Activated effector memory CD4-positive, alpha-beta T cell treated with Interleukin-2 at 50 U/mL for 16 hours (primary cell): ENCODE measurements at places on chromosomes 7 and 10.

DNA sequence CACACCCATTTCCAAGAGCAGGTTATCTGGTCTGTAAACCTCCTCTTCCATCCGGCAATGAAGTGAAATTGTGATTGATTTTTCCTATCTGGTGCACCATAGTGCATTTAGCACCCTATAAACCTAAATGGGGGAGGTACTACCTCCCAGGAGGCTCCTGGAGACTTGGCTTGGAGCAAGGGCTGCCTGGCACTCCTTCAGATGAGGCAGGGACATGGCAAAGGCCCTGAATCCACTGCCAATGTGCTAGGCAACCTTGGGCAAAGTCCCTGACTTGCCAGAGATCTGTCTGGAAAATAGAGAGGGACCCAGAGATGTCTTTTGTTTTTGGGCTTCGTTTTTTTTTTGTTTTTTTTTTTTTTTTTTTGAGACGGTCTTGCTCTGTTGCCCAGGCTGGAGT lies 6.7 kb upstream of the GRID1 start:
- no peak for DNase-seq

GRCh38 chr7:82740246-82740848 lies 296.8 kb upstream of the CACNA2D1 start:
- no peak for DNase-seq

- no peak for DNase-seq
These were observed 58.5 kb upstream of the PIK3CG start for GRCh38 chr7:106806556-106806955.

DNA sequence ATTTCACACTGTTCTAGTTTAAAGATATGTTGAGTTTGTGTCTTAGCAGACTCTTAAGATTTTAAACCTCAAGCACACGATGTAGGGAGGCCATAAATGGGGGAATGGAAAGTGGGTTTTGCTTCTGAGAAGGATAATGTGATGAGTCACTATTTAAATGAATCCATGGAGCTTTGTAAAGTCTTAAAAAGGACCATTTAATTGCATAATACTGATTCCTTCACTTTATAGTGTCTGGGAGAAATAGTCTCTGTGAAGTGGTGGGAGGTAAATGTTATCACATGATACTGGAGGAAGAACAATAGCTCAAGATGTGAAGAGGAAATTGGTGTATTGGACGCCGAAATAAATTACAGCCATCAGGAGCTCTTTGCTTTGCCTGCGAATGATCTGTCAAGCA lies 84.0 kb upstream of the MYO3A start:
- no peak for DNase-seq

- no peak for DNase-seq
These were observed 14.1 kb upstream of the TMEM273 start for GRCh38 chr10:49202266-49202665.

- DNase-seq: no peak
These were observed 121.9 kb downstream of the PAXIP1 start for GRCh38 chr7:154881026-154881425.

DNA sequence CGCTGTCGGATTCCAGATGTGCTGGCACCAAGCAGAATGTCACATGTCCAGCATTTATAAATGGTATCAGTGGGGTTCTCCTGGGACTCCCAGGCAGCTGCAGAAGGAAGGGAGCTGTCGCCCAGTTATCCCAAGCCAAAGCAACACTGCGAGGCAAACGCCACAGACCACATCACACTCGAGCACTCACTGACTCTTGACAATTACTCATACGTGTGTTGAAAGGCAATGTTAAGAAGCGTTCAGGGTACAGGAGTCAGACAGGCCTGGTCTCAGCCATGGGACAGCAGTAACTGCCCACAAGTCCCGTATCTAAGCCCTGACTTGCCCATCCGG lies 113.4 kb downstream of the DIP2C start:
- no peak for DNase-seq

DNA sequence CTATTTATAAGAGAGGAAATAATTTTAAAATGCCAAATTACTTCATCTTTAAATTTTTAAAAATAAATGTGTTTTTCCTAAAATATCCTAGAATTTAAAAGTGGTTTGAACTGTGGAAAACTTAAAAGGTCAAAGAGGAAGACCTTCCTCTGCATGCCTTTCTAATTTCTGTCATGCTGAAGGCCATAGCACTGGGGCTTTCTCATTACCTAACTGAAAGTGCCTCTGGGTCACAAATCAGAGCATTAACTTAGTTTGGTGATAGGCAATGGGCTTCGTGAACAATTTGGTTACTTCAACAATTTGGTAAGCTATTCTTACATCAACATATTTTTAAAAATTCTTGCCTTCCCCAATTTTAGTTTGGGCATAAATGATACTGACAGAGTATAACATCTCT lies 100.2 kb upstream of the SAMD8 start:
- no peak for DNase-seq

- no peak for DNase-seq
These were observed 1055.5 kb upstream of the GHITM start for GRCh38 chr10:83083831-83084230.

DNA sequence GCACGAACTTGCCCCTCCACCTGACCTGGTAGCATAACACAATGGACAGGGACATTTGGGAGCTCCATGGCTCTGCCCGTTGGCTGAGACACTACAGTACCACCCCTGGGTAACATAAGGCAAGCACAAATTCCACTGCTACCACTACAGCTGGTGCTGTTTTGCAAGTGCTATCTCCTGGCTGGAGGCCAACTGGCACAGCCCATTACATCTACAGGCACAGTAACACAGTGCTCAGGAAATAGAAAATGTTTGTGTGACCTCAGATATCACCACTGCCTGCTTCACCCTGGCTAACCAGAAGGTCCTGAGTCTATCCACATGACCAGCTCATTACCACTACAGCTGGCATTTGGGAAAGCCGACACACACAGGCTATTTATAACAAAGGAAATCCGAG lies 631.1 kb upstream of the MBL2 start:
- DNase-seq: no peak

DNA sequence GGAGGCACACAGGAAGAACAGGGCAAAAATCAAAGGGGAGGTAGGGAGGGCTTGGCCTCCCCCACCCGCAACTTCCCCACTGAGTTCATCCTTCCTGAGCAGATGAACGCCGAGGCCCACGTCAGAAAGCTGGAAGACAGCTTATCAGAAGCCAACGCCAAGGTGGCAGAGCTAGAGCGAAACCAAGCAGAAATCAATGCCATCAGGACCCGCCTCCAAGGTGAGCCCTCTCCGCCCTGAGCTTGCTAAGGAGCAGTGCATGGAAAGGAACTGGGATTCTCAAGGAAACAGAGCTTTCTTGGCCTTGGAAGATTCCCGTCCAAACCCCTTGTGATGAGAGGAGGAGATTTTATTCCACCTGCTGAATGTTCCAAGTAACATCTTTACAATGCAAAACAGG lies 16.5 kb downstream of the MYH16 start:
- DNase-seq: no peak

DNA sequence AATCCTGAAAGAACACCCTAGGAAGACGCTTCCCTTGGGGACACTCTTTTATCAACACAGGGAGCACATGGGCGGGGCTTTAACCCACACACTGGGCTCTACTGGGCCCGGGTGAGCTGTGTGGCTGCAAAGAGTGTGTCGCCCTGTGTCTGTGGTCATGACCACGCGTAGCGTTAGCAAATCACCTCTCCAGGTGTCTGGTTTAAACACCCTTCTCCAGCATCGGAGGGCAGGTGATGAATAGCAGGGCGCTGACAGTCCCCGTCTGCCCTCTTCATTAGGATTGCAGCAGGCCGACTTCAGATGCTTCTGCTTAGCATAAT lies 127.7 kb downstream of the ADARB2 start:
- DNase-seq: no peak

DNA sequence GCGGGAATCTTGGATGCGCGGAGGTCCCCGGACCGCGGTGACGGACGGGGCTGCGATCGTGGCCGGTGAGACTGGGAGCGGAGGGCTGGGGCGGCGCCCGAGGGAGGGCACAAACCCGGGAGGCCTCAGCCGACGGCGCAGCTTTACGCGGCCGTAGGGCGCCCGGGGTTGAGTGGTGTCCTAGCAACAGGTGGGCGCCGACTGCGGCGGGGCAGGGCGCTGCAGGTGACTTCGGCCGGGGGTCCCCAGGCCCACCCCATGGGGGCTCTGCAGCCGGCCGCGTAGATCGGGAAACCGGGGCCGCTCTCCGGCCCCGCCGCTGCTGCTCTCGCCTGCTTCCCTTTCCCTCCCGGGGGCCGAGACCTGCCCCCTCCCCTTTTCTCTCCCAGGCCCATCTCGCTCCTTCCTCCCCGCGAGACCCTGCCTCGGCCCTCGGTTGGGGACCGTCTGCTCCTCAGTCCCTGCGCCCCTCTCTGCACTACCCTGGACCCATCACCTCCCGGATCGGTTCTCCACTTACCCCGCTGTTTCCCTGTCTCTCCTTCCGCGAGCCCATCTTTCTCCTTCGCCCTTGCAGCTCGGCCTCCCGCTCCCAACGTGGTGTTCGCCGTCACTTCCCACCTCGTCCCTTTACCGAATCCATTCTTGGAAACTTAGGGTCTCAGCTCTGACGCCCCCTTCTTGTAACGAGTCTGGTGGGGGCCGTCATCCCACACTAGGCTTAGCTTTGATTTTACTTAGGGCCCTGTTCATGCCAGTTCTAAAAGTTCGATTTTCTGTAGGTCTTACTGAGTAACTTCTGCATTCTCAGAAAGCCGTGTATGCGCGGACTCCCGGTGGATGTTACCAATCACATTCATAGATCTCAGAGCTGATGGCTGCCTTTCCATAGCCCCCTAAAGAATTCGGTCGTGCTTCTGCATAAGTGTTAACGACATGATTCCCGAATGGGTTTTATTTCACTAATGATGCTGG lies 18.5 kb upstream of the ACBD5 start:
- DNase-seq: no peak

DNA sequence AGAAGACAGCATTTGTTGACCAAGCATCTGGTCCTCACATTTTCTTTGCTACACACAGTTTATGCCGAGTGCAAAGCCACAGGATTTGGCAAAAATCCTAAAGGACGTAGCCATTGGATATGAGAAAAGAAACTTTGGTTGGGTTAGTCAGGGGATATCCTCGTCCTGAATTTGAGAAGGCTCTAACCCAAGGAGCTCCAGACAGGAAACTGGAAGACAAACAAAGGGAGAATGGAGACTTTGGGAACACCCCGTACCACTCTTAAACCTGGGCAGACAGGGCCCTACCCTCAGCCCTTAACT lies 146.6 kb upstream of the FRMD4A start:
- no peak for DNase-seq

GRCh38 chr7:46003896-46004875 lies 83.1 kb upstream of the IGFBP3 start:
- no peak for DNase-seq

DNA sequence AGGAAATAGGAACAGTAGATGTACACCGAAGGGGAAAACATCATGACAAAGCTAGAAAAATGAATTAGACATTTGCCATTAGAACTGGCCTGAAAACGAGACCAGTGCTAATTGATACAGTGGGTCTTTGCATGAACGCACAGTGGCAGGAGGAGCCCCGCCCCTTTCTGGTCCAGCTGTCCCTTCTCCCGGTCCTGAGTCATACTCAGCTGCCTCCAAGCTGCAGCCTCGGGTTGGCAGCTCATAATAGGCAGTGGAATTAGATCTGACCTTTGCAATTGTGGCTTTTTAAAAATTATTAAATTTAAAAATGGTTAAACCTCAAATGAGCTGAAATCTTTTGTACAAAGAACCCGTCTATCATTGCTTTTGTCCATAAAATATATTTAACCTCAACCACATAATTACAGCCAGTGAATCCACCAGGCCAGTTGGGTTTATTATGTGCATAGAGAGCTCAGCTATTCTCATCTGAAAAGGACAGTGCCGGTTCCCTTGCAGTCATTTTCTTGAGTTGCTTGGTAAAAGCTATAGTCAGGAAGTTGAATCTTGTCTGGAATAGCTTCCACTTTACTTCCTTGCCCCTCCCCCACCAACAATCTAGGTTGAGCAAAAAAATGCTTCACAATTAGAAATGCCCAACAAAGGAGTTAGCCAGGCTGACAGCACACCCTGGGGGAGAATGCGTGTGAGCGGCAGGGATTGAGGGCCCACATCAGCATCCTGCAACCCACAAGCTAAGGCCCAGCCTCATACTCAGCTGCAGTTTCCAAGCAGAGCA lies 147.1 kb downstream of the BUB3 start:
- no peak for DNase-seq

DNA sequence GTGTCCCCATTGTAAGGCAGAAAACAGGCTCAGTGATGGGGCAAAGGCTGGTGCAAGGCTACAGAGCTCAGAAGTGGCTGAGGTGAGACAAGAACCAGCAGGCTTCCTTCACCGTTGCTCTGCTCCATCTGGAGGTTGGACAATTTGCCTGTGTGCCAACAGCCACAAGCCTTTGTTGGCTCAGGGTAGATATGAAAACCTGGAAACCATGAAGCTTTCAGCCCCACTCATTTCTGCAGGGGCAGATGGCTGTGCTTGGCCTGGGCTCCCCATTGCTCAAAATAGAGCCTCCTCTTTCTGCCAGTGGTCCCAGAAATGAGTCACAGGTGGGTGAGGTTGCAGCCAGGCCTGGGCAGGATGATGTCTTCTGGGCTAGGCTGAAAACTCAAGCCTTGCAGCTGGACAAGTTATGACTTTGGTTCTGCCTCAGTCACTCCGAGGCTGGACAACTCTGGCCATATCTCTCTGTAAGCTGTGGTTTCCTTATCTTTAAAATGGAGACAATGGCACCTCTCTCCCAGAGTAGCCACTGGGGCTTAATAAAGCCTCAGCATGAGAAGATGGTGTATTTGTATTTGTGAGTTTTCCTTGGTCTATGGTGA lies 12.2 kb upstream of the ZNF273 start:
- no peak for DNase-seq

DNA sequence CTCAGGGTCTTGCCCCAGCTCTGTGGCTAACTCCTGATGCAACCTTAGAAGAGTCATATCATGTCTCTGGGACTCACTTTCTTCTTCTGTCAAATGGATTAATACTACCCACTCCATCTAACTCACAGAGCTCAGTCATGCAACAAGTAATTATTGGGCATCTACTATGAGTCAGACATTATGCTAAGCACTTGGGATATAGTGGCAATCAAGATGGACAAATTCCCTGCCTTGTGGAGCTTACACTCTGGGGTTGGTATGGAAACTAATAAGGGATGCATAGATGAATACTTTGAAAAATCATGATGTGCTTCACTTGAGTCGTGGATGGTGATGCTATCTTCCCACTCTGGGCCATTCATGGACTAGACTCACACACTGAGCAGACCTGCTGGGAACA lies 88.9 kb downstream of the KCNMA1 start:
- DNase-seq: no peak

GRCh38 chr10:127123626-127124025 lies 72.8 kb downstream of the INSYN2A start:
- no peak for DNase-seq
